ENCODE measurements at places on chromosomes 1 and 21.

GRCh38 chr1:235006132-235006721, 122.4 kb downstream of the TOMM20 start:
- no peak for DNase-seq

DNA sequence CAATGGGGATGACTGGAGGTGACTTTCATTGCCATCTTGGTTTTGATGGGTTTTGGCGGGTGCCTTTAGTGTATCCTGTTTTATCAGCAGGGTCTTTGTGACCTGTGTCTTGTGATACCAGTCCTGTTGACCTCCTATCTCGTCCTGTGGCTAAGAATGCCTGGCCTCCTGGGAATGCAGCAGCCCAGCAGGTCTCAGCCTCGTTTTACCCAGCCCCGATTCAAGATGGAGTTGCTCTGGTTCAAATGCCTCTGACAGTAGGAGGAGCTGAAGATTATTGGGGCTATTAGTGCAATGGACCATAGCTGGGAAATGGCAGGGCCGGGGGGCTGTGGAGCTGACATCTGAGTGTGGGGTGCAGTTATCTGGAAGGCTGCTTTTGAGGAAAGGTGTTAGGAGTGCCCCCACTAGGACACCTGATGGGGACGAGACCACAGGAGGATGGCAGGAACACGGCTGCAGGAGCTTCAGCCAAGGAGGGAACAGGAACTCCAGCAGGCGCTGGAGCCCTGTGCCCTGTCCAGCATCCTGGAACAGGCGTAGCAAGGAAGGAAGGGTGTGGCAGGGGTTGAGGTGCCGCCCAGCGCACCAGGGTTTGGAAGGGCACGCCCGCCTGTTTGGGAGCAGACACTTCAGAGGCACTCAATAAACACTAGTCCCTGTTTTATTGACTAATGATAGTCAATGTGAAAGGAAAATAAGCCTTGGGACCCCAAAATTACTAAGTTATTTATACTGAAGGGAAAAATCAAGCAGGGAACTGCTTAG, 15.3 kb upstream of the AGPAT3 start:
- DNase-seq = no peak

GRCh38 chr21:35933466-35933865, 126.9 kb downstream of the SETD4 start:
- no peak for DNase-seq

DNA sequence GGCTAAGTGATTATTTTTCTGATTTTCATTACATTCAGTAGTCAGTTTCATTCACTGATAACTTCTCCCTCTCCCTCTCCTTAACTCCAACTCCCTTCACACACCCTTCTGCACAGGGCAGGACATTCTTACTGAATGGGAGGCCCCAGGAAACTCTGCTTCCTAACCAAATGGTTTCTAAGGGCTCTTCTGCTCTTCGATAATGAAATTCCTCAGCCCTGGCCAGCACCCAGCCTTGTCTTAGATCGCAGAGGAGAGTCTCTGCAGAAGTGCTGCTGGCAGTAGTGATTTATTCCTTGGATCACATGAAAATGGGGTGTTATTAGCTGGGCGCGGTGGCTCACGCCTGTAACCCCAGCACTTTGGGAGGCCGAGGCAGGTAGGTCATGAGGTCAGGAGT, 16.4 kb downstream of the PLEKHM2 start:
- DNase-seq = no peak

- DNase-seq = no peak
These were observed 7.3 kb upstream of the SAMD11 start for GRCh38 chr1:916173-917075.

- DNase-seq = no peak
These were observed 116.1 kb upstream of the DPT start for GRCh38 chr1:168845140-168845539.

- no peak for DNase-seq
These were observed 36.6 kb downstream of the LUZP1 start for GRCh38 chr1:23132033-23132432.

Measured in breast epithelium (tissue), 4 donors.